Suppressor macrophage treated with lipopolysaccharide for 1 hour (primary cell): ENCODE measurements at places on chromosomes 6 and 20.

GRCh38 chr6:31328355-31328960 is 28.5 kb downstream of the HLA-B start:
- no peak for DNase-seq

DNA sequence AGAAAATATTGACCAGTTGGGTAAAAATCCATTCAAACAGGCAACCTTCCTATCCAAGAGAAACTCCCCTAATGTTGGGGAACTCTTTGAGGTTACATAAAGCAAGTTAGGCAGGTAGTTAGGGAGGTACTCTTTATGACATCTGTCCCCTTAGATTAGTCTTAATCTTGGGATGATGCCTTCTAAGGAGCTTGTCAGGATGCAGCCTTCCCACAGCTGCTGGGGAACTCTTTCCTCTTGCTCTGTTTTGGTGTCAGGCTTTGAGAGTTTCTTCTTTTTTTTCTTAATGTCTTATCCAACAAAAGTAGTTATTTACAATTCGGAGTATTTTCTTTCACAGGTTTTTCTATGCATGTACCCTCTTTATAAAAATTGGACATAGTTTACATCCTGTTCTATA is 194.8 kb downstream of the CDKAL1 start:
- no peak for DNase-seq

- no peak for DNase-seq
Observed at GRCh38 chr6:27293436-27294098, 18.5 kb downstream of the POM121L2 start.

- no peak for DNase-seq
Observed at GRCh38 chr6:56820060-56820459, 134.8 kb upstream of the BEND6 start.

GRCh38 chr6:165751486-165751885 is 88.4 kb upstream of the PDE10A start:
- DNase-seq: no peak

DNA sequence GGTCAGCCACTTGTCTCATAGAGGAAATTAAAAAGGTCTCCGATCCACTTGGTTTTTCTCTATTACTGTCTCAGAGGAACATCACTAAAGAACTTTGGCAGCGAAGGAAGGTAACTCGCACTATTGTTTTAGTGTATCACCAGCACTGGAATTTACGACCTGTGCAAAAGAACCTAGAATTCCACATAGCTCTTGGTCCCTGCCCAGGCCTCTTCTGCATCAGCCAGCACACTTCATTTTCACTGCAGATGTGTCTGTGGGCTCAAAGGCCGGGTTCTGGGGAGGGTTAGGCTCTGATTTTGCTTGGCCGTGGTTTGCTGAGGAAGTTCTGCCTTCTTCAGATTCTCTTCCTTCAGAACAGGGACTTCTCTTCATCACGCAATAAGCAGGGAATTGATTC is 102.8 kb upstream of the TMEM181 start:
- DNase-seq: no peak
